EL (cell line): ENCODE measurements at places on chromosomes 7 and 10.

GRCh38 chr10:119496273-119496672 lies 46.2 kb downstream of the RGS10 start:
- DNase-seq: no peak

DNA sequence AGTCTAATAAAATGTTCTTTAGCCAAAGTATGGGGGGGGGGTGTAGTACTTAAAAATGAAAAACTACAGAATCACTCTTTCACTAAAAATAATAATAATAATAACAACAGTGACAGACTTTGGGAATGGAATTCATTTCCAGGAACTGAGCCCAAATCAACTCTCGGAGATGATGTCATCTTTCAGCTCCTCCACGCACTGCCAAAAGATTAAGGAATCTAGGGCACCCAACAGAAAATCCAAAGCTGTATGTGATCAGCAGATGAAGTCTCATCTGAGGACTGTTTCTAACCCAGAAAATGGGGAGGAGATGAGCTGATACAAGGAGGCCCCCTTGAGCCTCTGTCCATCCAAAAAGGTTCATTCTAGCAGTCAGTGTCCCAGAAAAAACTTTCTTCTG lies 54.5 kb downstream of the GRB10 start:
- peak; percentile 62 for DNase-seq

DNA sequence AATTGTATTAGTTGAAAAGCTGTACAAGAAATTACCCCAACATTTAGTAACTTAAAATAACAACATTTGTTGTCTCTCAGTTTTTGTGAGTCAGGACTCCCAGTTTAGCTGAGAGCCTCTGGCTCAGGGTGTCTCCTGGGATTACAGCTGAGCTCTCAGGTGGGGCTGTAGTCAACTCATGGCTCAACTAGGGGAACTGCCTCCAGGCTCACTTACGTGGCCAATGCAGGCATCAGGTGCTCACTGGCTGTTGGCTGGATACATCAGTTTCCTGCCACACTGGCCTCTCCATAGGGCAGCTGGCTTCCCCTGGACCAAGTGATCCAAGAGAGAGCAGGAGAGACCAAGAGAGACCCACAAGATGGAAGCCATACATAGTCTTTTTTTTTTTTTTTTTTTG lies 17.5 kb downstream of the CCNY start:
- DNase-seq: no peak

GRCh38 chr7:84729284-84729683 lies 457.6 kb downstream of the SEMA3D start:
- DNase-seq: peak; percentile 80

GRCh38 chr10:21161647-21162046 lies 264.5 kb upstream of the NEBL start:
- no peak for DNase-seq

DNA sequence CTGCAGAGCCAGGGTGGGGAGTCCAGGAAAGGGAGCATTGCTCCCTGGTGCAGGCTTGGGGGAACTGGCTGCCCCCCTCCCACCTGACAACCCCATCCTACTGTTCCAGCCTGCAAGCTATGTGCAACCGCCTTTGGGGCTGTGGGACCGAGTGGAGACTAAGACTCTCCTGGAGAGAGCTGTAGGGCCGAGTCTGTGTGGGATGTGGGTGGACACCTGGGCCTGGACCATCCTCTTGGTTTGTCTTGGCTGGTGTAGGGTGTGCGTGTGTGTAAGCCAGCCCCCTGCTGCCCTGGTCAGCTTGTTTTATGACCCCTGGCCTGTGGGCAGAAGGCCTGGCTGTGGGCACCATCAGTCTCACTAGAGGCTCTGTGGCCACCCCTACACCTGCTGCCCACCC lies 1.6 kb upstream of the RAMP3 start:
- no peak for DNase-seq

- peak; percentile 55 for DNase-seq
Observed at GRCh38 chr10:93821051-93821772, 63.5 kb downstream of the LGI1 start.

- no peak for DNase-seq
Observed at GRCh38 chr10:20237091-20237570, 420.9 kb downstream of the PLXDC2 start.

- no peak for DNase-seq
Observed at GRCh38 chr10:20017961-20018360, 201.7 kb downstream of the PLXDC2 start.

- DNase-seq: no peak
Observed at GRCh38 chr7:121151774-121152221, 163.3 kb downstream of the CPED1 start.

DNA sequence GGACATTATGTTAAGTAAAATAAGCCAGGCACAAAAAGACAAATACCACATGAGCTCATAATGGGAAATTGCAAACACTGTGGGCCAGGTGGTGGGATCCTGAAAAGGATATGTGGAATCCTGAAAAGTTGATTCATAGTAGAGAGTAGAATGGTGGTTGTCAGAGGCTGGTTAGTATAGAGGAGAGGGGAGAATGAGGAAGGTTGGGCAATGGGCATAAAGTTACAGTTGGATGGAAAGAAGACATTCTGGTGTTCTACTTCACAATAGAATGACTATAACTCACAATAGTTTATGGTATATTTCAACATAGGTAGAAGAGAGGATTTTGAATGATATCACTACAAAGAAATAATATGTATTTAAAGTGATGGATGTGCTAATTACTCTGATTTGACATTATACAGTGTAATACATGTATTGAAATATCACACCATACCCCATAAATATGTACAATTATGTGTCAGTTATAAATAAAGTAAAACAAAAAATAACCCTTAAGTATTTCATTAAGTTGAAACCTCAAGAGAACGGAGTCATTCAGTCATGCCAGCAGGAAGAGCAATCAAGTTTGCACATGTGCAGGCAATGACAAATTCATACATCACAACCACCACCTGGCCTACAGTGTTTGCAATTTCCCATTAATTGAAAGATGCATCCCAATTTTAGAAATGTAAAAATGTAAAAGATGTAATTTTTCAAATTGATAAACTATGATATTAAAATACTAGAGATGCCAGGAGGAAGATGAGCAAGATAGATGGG lies 156.7 kb downstream of the MAGI2 start:
- no peak for DNase-seq

DNA sequence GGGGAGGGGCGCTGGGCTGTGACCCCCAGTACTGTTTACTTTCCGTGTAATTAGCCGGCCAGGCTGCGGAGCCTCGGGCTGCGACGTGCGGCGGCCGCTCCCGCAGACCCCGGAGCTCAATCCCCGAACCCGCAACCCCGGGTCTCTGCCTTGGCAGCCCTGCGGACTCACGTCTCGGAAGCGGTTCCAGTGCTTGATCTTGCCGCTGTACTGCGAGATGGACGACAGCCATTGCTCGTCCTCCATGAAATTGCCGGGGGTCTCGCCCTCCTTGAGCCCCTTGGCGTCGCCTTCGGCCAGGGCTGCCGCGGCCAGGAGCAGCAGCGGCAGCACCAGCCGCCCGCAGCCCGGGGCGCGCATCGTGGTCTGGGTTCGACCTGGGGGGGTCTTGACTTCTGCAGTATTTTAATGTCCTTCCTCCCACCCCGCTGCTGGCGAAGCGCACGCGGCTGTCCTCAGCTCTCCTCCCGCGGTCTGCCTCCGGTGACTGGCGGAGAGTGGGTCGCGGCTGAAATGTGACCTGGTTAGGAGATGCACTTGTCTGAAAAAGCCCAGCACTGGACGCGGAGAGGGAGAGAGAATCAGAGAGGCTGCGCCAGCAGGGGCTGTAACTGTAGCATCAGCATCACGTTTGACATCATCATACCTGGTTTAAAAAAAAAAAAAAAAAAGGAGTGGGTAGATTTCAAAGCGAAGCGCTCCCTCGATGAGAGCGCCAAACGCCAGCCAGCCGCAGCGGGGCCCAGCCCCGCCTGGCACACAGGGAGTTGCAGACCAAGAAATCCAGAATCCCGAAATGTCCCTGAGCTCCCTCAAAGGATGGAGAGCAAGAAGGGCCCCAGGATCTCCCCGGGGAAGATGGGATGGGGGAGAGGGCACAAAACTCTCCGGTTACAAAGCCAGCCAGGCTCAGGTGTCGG lies at the start of gene SPOCK2:
Gene SPOCK2, minus strand, starts transcription at position 583 of the 920 bp plus-strand sequence. Its CDS starts 223 bp downstream, at position 360.
- DNase-seq: no peak

GRCh38 chr10:68303849-68304412 lies 27.9 kb upstream of the HNRNPH3 start:
- DNase-seq: no peak

DNA sequence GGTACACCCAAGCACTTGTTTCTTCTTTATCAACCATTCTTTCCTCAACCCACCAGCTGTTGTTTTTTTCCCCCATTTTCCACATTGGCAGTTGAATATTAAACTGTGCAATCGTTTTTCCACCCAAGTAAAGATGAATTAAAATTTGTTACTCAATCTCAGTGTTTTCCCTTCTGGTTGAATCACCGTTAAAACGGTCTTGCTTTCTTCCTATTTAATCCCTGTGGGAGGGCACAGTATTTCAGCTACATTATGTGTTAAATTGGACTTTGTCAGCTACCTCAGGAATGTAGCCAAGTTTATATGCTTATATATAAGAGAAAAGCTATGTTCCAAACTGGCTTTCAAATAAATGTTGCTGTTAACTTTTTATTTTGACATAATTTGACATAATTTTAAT lies 19.9 kb downstream of the SLC35G1 start:
- no peak for DNase-seq

DNA sequence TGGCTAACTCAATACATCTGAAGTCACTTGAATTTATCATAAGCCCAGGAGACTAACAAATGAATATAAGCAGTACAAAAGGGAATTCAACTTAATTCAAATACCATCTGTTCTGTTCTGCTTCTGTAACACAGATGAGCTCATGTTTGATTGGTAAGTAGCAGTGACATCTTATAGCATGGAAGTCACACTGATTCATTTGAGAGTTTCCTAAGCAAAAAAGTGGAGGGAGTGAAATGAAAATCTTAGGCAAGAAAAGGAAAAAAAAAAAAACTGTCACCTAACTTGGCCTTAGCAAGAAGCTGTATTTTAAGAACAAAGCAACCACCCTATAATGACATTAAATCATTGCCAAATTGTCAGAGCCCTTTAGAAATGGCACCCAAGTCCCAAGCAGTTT lies 49.5 kb downstream of the SMURF1 start:
- no peak for DNase-seq

DNA sequence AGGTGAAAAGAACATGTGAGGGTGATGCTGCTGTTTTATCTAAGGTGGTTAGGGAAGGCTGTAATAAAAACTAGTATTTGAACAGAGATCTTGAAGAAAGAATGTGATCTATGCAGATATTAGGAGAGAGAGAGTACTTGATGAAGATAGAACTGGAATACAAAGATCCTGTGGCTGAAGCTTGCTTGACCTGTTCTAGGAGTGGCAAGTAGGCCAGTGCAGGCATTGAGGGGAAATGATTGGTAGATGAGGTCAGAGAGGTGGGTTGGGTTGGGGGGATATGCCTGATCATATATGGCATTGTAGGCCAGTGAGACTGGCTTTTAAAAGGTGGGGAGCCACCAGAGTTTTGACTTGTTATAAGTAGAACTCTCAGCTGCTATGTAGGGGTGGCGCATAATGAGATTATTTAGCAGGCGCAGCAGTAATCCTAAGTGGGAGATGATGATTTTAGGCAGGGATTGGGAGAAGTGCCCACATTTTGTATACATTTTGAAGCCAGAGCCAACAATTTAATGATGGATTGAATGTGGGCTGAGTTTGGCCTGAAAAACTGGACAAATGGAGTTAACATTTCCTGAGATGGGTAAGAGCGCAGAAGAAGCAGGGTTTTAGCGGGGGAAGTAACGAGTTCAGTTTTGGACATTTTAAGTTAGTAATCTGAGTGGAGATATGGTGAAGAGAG lies 8.2 kb downstream of the CCSER2 start:
- DNase-seq: no peak

GRCh38 chr7:33671531-33672262 lies 233.6 kb upstream of the BMPER start:
- no peak for DNase-seq

DNA sequence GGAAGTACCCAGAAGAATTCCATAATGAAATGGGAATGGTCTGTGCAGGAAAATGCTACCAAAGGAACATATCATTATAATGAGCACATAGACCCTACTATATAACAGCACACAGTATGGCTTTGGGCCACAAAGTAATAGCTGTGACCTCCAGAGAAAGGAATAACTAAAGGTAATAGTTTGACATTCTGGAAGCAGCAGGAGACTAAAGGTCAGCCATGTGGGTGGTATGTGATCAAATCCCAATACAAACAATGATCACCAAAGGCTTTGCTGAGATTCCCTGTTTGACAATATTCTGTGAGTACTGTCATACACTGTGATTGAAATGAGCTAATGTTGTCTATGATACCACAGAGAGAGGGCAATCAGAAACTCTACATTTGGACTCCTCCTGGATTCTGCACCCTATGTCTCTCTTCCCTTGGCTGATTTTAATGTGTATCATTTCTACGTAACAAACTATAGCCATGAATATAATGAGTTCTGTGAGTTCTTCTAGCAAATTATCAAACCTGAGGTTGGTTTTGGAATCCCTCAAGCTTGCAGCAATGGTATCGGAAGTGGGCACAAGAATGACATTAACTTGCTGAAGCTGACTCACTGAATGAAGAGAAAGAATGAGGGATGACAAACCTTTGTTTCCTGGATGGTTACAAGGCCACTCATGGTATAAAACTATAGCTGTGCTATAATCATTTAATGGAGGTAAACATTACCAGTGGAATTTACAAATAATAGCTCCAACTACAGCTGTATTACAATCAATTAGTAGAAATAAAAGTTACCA lies 99.6 kb downstream of the JMJD1C start:
- peak; percentile 28 for DNase-seq

DNA sequence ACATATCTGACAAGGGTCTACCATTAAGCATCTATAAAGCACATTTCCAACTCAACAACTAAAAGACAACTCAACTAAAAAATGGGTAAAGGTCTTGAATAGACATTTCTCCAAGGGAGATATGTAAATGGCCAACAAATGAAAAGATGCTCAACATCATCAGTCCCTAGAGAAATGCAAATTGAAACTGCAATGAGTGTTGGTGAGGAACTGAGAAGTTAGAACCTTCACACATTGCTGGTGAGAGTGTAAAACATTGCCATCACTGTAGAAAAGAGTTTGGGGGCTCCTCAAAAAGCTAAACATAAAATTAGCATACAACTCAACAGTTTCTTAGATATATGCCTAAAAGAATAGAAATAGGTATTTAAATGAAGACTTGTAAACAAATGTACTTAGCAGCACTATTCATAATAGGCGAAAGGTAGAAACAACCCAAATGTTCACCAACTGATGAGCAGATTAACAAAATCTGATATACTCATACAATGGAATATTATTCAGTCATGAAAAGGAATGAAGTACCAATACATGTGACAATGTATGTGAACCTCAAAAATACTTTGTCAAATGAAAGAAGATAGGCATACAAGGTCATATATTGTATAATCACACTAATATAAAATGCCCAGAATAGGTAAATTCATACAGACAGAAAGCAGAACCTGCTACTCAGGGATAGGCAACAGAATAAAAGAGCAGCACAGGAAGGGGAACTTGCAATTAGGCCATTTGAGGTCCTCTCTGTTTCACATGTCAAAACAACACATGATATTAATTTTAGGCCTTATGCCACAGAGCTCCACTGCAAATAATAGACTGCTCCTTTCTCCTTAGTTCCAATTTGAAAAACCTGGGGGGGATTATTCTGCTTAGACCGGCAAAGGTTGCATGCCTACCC lies 10.6 kb upstream of the LRRC72 start:
- DNase-seq: no peak
